ENCODE measurements at places on chromosomes 5 and 9.
A peak's percentile ranks its signal among the peaks of the same experiment; 100 is the strongest.

DNA sequence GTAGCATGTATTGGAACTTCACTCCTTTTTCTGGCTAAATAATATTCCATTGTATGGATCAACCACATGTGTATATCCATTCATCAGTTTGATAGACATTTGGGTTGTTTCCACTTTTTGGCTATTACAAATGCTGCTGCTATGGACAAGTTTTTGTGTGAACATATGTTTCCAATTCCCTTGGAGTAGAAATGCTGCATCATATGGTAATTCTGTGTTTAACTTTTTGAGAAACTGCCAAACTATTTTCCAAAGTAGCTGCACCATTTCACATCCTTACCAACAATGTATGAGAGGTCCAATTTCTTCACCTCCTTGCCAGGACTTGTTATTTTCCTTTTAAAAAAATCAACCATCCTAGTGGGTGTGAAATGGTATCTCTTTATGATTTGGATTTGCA, 8.4 kb downstream of the FRRS1L start:
- peak; percentile 68 for DNase-seq

DNA sequence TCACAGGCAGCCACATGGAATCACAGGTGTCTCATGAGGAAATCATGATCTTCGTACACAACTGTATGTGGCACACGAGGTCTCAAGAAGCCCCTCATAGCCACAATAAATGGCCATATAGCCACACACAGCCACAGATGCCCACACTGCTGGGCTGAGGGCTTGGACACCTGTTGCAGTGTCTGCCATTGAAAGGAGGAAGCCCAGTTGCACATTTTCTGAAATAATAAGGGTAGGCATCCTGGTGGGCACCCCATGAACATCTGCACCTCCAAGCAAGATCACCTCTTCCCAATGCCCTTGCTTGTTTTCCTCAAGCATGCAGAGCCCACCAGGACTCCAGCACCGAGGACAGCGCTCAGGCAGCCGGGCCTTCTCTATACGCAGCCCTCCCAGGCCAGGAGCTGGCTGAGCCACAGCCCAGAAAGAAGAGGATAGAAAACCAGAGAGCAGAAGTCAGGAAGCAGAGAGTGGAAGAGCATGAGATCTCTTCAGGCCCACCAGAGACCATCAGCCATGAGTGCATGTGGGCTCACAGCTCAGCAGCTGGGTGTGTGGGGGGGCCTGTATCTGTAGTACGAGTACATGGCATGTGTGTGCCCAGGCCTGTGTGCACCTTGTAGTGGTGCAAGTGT, 1.0 kb upstream of the ACSL6 start:
- DNase-seq, result peak; percentile 64

- DNase-seq, result no peak
These were observed 57.6 kb downstream of the KIF24 start for GRCh38 chr9:34271265-34272006.

DNA sequence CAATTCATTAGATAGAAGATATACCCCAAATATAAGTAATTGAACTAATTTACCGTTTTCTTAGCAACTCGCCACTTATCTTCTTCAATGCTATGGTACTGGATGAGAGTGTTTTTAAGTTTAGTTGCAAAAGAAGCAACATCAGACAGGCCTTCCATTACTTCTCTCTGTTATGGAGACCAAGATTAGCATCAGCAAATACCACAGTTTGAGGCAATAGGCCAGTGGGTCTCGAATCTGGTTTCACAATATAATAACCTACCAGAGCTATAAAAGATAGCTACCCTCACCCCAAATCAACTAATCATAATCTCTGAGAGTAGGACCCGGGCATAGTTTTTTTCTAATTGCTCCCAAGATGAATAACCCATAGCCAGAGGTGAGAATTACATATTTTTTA, 5.1 kb downstream of the STARD4 start:
- no peak for DNase-seq

DNA sequence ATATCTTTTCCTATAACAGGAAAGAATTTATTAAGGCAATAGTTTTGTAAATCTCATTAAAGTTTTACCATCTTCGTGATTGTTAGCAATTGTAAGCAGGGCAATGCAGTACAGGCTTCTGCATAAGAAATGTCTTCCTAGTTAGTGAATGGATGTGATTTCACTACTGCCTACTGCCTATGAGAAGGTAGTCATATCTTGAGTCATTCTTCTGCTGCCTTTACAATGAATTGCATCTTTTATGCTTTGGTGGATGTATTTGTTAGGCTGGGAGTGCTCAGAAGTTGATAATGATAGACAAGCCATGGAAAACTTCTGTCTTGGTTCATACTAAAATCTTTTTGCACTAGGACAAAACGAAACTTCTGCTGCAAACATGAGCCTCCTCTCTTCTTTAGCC, 128.0 kb downstream of the ADAMTSL1 start:
- peak; percentile 40 for DNase-seq

DNA sequence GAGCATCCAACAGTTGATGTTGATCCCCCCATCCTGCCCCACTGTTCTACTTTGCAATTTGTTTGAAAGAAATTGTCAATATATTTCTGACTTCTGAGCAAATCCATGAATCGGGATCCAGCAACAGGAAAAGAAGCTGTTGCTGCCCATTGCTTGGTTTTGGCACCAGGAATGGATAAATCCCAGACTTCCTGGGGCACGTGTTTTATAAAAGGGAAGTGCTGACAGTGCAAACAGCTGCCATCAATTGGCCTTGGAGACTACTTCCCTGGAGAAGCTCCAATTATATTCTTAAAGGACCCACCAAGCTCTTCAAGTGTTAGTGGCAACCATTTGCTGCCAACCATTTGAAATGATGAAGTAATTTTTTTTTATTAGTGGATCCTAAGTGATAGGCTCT, 13.7 kb downstream of the STK32A start:
- no peak for DNase-seq
